ENCODE measurements at places on chromosomes 12 and 14.

DNA sequence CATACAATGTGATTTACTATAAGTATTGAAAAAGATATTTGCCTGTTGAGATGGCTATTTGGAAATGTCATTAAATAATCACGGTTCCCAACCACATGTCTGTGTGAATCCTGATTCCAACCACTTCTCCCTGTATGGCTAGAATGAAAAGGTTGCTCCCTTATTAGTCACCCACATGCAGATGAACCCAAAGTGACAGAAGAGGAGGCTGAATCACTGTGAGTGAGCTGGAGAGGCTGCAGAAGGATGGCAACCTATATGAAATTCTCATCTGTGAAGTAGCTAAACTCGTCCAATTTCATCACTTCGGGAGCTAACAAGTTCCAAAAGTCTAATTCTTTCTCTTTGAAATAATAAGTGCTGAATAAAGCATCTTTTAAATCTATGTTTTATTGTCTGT is 300.5 kb downstream of the PRKD1 start:
- DNase-seq = peak; percentile 48

DNA sequence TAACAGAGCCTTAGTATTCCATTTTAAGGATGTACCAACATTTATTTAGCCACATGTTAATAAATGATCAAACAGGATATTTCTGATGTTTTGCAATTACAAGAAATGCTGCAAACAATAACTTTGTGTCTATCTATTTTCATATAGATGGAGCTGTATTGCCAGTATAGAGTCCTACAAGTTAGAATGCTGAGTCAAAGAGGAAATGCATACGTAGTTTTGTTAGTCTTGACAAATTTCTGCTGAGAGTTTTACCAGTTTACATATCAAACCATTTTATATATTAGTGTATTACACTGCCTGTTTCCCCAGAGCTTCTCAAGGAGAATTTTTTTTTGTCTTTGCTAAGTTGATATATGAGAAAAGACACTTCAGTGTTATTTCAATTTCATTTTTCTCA is 541.7 kb downstream of the SLC16A7 start:
- DNase-seq = no peak

DNA sequence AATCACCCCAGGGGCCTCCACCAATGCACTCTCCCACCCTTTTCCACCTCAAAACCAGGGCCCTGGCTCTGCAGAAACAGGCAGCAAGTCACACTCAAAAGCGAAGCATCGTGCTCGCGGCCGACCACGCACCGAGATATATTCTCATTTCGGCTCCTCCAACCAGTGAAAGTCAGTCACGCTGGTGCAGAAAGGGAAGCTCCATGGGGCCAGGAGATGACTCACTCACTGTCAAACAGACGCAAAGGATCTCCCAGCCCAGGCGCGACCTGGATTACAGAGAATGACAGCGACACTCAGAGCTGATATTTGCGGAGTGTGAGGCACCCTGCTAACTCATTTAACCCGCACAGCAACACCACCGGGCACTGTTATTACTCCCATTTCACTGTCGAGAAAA is 173.6 kb downstream of the CALM1 start:
- no peak for DNase-seq

DNA sequence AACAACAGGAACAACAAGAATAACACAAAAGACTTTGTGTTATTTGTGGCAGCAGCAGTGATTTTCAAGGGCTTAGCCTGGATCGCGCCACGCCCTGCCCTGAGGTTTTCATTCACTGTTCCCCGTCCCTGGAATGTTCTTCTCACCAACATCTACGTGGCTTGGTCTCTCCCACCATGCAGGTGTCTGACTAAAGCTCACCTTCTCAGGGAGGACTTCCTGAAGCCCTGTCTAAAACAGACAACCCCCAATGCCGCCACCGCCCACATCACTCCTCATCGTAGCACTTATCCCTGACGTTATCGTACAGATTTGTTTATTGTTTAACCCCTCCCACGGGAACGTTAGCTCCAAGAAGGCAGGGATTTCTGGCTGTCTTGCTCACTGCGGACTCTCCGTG is 40.4 kb downstream of the P2RX4 start:
- no peak for DNase-seq

DNA sequence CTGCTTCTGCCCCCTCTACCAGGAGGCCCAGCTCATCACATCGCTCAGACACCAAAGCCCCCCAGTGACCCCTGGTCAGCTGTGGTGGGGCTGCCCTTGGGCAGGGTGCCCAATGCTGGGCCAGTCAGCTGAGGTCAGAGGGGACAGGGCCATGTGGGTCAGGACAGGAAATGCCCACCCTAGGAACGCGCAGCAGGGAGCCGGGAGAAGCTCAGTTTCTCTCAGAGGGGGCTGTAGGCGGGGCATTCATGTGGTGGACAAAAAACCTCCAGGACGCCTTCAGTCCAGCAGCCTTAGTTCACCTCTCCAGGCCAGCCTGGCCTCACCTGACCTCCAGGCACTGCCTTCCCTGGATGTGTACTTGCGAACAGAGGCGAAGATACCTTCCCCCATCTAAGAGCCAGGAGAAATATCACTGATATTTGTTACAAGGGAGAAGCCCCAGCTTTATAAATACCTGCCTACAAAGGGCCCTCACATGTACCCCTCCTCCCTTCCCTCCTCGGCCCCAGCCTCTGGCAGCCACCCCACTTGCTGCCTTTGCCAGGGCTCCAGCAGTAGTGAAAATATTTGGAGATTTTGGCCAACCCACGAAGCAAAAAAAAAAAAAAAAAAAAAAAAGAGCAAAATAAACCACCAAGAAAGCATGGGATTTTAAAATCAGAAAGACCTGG is 41.9 kb upstream of the PLEKHG6 start:
- no peak for DNase-seq

- DNase-seq = no peak
These were observed 24.3 kb downstream of the TM7SF3 start for GRCh38 chr12:26989873-26990272.

- DNase-seq = no peak
These were observed 32.4 kb downstream of the CCDC59 start for GRCh38 chr12:82325540-82326336.

DNA sequence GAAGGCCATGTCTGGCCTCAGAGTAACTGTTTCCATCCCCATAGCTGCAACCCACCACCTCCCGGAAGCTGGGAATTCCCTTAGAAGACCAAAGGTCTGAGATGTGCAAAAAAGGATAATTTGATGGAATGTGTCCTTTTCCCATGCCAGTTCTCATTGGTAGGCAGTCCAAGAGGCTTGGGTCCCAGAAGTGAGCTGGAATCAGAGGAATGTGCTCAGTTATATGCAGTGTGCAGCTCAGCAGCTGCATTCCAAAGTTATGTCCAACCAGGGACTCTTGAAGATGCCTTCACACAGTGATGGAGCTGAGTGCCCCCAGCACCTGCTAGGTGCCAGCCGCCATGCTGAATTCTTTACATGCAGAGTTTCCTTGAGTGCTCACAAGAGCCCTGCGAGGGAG is 583.9 kb upstream of the TBX3 start:
- peak; percentile 44 for DNase-seq

DNA sequence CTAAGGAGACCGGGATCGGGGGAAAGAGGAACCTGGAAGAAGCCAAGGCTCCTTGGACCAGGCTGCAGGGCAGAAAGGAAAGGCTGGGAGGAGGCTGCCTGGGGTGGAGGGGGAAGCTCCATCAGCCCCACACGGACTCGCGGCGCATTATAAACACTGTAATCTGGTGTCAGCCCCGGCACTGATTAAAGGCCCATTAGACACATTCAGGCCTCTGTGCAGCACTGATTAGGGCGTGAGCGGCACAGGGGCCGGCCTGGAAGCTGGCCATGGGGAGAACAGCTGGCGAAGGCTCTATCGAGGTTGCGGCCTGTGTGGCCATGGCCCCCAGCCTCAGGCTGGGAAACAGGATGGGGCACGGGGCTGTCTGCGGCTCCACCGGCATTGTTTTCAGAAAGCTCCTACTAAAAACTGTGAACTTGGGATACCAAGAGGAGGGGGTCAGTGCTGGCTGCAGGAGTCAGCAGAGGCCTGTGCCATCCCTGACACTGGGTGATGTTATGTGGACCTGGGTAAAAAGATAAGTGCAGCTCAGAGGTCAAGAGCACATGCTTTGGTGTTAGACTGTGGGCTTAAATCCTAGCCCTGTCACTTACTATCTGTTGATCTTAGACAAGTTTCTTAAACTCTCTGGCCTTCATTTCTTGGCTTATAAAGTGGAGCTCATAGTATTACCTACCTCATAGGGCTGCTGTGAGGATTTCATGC is 10.6 kb downstream of the ACVRL1 start:
- no peak for DNase-seq

DNA sequence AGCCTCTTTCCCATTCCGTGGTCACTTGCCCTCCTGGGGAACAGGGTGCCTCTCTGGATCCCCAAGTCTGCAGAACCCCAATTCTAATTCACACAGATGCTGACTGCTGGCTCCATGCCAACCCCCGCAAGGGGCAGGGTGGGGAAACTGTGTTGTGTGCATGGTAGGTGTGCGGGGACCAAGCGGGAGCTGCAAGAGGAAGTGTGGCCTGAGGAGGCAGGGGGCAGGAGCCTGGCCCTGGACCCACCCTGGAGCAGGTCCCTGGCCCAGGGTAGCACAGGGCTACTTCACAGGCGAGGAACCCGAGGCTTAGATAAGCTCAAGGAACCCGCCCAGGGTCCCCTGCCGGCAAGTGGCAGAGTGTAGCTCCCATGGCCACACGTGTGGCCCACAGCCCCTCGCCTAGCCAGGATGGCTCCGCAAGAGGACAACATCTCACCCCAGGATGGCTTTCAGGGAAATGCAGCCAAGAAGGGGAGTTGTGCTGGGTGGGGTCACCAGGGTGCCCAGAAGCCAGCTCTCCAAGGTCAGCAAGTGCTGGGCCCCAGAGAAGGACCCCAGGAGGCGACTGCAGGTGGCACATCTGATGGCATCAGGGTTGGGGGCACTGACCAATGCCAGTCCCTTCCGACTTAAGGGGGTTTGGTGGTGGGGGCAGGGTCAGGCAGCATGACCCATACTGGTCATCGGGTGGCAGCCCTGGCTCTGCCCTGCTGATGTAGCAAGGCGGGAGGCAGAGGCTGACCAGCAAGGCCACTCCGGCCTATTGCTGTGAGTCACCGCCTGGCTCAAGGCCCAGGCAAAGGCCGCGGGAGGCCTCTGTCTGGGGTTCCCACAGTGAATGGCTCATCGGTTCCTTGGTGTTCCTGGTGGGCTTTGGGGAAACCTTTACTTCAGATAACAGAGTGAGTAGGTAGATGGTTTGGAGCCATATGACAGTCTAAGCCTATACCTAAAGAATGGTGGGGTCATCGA is 37.3 kb upstream of the EML1 start:
- DNase-seq = peak; percentile 66

DNA sequence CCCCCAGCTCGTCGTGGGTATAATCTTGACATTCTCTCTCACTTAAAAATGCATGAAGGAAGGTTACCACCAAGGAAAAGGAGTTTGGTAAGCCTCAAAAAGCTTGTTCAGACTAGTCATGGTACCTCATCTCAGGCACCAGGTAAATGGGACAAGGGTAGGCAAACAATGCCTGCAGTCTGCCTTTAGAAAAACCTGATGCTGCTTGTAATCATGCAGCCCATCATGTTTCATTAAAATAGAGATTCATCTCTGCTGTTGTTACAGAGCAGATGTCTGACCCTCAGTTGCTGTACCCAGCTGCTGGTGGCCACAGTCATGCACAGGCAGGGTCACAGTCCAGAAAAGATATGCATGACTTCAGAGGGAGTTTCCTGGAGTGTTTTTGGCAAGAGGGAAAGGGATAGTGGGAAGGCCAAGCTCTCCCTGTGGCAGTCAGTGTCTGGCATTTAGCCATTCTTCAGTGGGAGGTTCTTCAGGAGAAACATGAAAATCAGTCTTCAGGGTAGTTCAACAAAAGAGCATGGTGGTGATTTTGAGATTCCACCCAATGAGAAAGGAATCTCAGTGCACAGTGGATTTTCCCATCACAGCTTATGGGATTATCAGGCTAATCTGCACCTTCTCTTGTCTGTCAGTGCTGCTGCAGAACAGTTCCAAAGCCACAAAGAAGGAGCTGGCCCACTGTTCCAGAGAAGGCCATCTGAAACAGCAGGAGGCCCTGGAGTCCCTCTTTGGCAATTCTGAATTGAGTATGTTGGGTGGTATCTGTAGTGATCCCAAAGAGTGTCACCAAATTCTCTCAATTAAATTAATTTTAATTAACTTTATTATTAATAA is 202.7 kb upstream of the FRMD6 start:
- DNase-seq = peak; percentile 69

DNA sequence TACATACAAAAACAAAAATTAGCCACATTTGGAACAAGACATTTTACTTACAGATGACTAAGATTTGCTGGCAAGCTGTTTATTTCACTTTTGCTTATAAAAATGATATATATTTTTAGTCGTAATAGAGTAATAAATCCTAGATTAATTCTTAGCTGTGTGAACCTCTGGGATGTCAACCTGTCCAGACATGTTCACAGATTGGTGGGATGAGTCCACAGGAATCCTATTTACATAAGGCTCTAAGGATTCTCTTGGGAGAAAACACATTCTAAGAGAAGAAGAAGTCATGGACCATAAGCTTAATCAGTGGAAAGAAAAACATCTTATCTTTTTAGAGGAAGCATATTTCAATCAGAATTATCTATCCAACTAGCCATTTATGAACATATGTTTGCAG is 797.4 kb downstream of the C12orf50 start:
- DNase-seq = peak; percentile 8

GRCh38 chr14:86954623-86955022 is 1038.4 kb downstream of the GALC start:
- DNase-seq = no peak

GRCh38 chr14:49654511-49654910 is 19.5 kb upstream of the DNAAF2 start:
- DNase-seq = no peak

- DNase-seq = peak; percentile 19
These were observed 89.2 kb upstream of the TMEM260 start for GRCh38 chr14:56490379-56490778.

GRCh38 chr12:112419297-112420133 is 768 bp downstream of the PTPN11 start:
- peak; percentile 80 for DNase-seq

DNA sequence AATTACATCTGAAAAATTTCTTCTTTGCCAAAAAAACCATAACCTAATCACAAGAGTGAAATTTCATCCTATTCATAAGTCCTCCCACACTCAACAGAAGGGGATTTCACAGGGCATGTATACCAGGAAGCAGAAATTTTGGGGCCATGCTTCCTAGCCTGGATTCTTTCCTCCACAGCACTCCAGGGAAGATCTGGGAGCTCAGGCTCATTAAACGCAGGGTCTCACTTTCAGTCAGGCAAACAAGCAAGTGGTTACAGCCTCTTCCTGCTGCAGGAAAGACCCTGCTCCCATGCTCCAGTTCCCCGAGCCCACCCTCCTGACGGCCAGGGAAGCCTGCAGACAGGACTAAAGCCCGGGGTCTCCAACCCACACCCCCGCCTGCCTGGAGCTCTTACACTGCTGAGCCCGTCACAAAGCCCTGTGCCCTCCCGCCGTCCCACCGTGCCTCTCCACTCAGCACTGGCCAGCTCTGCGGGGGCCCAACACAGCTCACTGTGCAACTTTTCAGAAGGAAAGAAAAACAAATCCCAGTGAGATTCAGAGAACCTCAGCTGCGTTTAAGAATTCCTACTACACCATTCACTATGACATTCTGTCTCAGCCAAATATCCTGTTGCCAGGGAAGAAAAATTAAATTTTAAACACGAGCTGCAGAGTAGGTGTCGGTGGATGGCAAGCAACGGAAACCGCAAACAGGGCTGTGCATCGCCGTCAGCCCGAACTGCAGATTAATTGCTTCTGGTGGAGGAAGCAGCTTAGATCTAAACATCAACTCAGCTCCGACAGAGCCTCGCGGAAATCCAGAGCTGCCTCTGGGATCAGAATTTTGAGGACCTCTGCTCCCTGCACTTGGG is 106.7 kb upstream of the SFSWAP start:
- DNase-seq = no peak

GRCh38 chr14:100865682-100866591 is 37.6 kb downstream of the RTL1 start:
- no peak for DNase-seq

- peak; percentile 91 for DNase-seq
These were observed 191.6 kb downstream of the DUSP6 start for GRCh38 chr12:89160716-89161123.

Measured in fibroblast of skin of right quadriceps (primary cell).